ENCODE measurements at places on chromosomes 4 and X.

GRCh38 chr4:80092088-80092487, 19.1 kb upstream of the ANTXR2 start:
- H3K4me1 ChIP-seq: no peaks in the 10 kb centered on the region
- H3K27ac ChIP-seq: no peak overlapping the region
- H3K27me3 ChIP-seq: no peaks in the 10 kb centered on the region

DNA sequence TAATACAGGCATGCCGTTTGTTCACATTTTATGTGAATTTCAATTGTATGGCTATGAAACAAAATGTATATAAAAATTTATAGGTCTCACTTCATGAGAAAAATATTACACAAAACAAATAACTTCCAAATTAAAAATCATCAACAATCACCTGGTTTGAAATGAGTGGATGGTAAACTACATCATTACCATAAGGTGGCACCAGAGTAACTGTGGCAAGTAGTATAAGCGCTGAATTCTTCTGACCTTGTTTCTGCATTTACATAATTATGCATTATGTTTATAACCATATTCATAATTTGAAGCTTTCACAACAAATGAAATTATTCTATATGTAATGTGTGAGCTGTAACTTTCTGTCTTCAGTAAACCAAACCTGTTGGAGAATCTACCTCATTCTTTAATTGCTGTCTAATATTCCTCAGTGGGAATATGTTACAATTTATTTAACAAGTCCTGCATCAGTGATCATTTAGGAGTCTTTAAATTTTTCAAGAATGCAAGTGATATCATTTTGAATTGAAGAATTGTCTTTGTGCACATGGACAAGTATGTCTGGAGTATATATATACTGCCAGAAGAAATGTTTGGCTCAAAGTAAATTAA, 55.2 kb downstream of the MMRN1 start:
- no peak overlapping the region for H3K4me3 ChIP-seq
- no peaks in the 10 kb centered on the region for H3K36me3 ChIP-seq
- no peaks in the 10 kb centered on the region for H3K27me3 ChIP-seq
- no peaks in the 10 kb centered on the region for H3K4me1 ChIP-seq

- no peaks in the 10 kb centered on the region for H3K36me3 ChIP-seq
- DNase-seq: no peak
- H3K27ac ChIP-seq: no peak overlapping the region
- no peaks in the 10 kb centered on the region for H3K27me3 ChIP-seq
- no peaks in the 10 kb centered on the region for H3K4me1 ChIP-seq
Observed at GRCh38 chr4:111572470-111572869, 572.8 kb upstream of the FAM241A start.

GRCh38 chr4:42817913-42818312, 74.6 kb upstream of the GRXCR1 start:
- no peak overlapping the region for H3K27ac ChIP-seq
- DNase-seq: no peak
- H3K4me3 ChIP-seq: no peak overlapping the region
- peaks cover 3% of the 10 kb centered on the region for H3K27me3 ChIP-seq
- H3K4me1 ChIP-seq: no peaks in the 10 kb centered on the region

- no peaks in the 10 kb centered on the region for H3K4me1 ChIP-seq
- no peak overlapping the region for H3K27ac ChIP-seq
Observed at GRCh38 chr4:45423896-45424295, 697.5 kb upstream of the GNPDA2 start.

DNA sequence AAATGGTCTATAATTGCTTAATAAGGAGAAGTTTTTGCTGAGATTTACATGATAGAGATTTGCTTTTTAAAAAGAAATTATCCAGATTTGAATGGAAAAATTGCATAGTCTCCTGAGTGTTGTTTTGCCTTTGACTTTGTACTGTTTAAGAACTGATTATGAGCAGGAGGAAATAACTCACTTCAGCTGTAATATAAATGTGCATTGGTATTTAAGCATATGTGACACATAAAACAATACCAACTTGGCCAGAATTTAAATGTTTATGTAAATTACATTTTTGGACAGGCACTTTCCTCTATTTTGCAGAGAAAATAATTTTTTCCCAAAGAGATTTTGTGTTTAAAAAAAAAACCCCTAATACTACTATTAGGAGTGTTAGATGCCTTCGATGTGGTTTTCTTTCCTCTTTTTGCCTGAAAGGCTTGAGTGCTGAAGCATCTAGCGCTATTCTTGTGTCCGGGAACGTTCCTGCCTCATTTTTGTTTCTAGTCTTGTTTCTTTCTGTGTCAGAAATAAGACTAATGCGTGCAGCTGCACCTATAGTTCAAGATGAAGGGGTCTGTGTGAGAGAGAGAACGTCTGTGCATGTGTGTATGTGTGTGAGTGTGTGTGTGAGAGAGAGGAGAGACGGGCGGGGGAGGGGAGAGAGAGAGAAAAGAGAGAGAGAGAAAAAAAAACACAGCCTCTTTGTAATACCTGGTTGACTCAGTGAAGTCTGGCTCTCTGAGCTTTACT, 60.8 kb downstream of the TBL1X start:
- peaks cover 4% of the 10 kb centered on the region for H3K4me1 ChIP-seq
- no peak overlapping the region for H3K27ac ChIP-seq
- H3K27me3 ChIP-seq: no peaks in the 10 kb centered on the region
- H3K36me3 ChIP-seq: no peaks in the 10 kb centered on the region

DNA sequence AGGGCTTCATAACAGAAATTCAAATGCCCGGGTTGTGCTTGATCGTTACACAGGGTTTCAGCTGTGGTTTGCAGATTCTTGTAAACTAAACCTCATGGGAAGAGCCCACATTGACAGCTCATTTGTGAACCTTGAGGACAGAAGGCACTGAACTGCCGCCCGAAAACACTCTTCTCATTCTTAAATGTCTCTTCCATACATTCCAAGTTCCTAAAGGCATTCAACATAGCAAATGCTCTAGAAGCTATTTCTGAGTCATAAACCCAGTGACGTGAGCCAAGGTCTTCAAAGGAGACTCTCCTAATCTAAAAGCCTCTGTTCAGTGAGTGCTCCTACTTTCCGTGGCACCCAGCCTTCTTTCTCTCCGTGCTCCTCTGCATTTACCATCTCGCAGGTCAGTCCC, 737.8 kb upstream of the FRG1 start:
- H3K4me3 ChIP-seq: no peak overlapping the region
- no peaks in the 10 kb centered on the region for H3K4me1 ChIP-seq
- no peak overlapping the region for H3K27ac ChIP-seq
- no peak for DNase-seq
- H3K36me3 ChIP-seq: no peaks in the 10 kb centered on the region

DNA sequence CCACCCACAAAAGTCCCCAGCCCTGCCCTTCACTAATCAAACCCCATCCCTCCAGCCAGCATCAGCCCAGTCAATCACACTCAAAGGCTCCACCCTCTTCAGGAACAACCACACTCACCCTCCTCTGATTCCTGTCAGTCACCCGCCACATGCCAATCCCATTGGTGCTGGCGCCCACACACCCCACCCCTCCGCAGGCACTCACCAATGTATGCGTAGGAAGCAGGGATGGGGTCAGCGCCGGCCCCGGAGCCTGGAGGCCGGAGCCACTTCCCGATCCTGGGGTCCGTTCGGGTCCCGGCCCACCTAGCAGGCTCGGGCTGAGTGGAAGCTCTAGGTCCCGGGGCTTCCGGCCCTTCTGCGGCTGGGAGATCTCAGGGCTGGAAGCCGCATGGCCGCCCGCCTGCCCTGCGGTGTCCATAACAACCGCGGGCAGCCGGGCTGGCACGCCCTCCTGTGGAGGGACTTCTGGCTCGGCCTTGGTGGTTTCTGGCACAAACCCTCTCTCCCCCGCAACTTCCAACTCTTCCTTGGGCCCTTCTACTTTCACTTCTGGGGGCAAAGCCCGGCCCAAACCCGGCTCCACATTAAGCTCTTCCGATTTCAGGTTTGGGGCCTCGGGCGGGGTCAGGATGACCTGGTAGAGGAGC, 7.9 kb upstream of the CFP start:
- no peaks in the 10 kb centered on the region for H3K4me1 ChIP-seq
- no peaks in the 10 kb centered on the region for H3K27me3 ChIP-seq
- H3K4me3 ChIP-seq: no peak overlapping the region
- no peak overlapping the region for H3K27ac ChIP-seq
- H3K36me3 ChIP-seq: peaks cover 18% of the 10 kb centered on the region

DNA sequence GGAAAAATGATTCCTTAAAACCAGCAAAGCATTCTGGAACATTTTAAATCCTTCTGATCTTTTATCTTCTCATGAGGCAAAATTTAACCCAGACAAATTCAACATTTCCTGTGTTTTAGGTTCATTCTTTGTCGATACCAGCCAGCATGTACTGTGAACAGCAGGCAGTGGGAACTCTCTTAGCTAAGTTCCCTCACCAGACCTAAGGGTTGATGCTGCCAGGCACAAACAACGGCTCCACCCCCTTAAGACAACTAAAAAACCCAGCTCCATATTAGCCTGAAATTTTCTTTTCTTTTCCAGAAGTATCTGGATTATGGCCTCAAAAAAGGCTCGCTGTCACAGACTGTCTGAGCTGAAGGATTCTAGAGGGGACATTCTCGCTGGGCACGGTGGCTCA, 2.4 kb upstream of the RBM47 start:
- H3K4me3 ChIP-seq: no peak overlapping the region
- peaks cover 18% of the 10 kb centered on the region for H3K4me1 ChIP-seq
- DNase-seq: no peak
- H3K27ac ChIP-seq: no peak overlapping the region
- no peaks in the 10 kb centered on the region for H3K36me3 ChIP-seq

GRCh38 chrX:107826238-107827029, 768 bp downstream of the MID2 start:
- no peaks in the 10 kb centered on the region for H3K36me3 ChIP-seq
- no peaks in the 10 kb centered on the region for H3K4me1 ChIP-seq
- no peak for DNase-seq

DNA sequence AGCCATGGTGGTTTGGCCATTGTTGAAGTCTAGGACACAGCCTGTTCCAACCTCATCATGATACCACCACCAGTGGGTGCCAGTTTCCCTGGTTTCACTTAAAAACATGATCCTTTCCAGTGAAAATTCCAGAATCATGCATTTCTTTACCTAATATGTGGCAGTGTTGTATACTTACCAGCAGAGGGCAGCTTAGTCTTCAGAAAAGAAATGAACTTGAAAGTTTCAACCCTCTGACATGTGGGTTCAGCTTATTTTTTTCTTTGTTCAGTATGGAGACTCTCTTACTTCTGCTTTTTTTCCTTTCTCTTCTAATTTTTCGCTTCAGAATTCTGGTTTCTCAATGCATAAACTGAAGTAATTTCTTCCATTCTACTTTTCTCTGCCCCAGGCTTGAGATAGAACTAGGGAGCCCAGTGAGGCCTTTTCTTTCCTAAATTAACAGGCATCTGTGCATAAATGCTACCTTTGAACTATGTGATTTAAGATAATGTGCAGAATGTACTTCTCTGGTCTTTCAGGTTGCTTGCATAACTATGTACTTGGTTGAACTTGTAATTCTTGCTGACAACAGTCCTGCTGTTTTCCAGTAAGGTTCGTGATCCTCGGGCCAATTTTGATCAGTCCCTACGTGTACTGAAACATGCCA, 10.7 kb downstream of the LIAS start:
- peaks cover 76% of the 10 kb centered on the region for H3K36me3 ChIP-seq
- H3K27ac ChIP-seq: no peak overlapping the region
- no peaks in the 10 kb centered on the region for H3K27me3 ChIP-seq
- H3K4me1 ChIP-seq: no peaks in the 10 kb centered on the region

GRCh38 chr4:163588532-163588931, 94.0 kb downstream of the TMA16 start:
- H3K36me3 ChIP-seq: no peaks in the 10 kb centered on the region
- H3K27me3 ChIP-seq: no peaks in the 10 kb centered on the region
- no peak overlapping the region for H3K27ac ChIP-seq
- H3K4me3 ChIP-seq: no peak overlapping the region
- H3K4me1 ChIP-seq: no peaks in the 10 kb centered on the region

GRCh38 chr4:55553441-55554201, 6.9 kb upstream of the CLOCK start:
- peaks cover 15% of the 10 kb centered on the region for H3K4me1 ChIP-seq
- DNase-seq: no peak
- no peak overlapping the region for H3K4me3 ChIP-seq
- no peak overlapping the region for H3K27ac ChIP-seq
- H3K36me3 ChIP-seq: no peaks in the 10 kb centered on the region
- H3K27me3 ChIP-seq: no peaks in the 10 kb centered on the region

DNA sequence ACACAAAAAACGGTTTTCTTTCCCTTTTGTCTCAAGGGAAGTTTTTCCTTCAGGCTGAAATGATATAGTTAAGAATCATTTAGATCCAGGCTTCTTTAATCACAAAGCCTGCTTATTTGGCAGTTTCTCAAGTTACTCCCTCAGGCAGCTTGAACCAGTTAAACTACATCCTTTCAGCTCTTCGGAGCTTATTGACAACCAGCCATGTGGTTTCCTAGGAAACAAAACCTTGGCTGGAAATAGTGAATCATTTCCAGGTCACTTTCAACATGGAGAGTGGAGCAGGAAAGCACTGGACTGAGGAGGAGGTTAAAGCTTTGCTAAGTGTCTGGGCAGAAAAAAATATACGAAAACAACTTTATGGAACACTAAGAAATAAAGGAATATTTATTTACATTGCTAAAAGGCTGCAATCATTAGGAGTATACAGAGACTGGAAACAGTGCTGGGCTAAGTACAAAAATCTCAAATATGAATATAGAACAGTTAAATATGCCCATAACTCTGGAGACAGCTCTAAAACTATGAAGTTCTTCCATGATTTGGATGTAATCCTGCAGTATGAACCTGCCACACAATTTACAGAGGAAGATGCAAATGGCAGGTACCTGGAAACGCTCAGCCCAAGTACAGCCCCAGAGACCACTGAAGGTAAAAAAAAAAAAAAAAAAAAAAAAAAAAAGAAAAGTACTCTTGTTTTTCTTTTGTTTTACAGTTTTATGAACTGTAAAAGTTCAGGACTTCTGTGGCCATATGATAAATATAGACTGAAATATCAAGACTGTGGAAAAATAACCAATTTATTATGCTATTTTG, 23.2 kb upstream of the AASDH start:
- no peak for DNase-seq
- H3K27ac ChIP-seq: peak overlapping the region; percentile 58
- peaks cover 23% of the 10 kb centered on the region for H3K36me3 ChIP-seq
- H3K27me3 ChIP-seq: no peaks in the 10 kb centered on the region
- peaks cover 14% of the 10 kb centered on the region for H3K4me1 ChIP-seq

DNA sequence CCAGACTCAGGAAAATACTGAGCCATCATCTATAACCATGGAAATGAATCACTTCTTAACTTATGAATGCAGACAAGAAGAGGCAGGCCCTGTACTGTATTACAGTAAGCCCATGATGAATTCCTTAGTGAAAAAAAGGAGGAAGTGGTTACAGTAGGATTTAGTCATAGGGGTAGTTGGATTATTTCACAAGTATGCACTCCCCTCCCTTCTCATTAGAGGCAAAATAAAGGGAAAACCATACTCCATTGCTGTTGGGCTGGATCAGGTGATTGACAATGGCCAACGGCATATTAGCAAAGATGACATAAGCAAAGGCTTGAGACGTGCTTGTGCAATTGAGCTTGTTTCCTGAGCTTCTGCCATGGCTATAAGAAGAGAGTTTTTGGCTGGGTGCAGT, 181.1 kb upstream of the PRPS2 start:
- DNase-seq: no peak
- peak overlapping the region; percentile 94 for H3K27ac ChIP-seq
- no peaks in the 10 kb centered on the region for H3K27me3 ChIP-seq
- H3K4me3 ChIP-seq: no peak overlapping the region
- no peaks in the 10 kb centered on the region for H3K36me3 ChIP-seq

GRCh38 chrX:2707334-2707760, 16.3 kb downstream of the CD99 start:
- no peak overlapping the region for H3K4me3 ChIP-seq
- H3K4me1 ChIP-seq: peaks cover 81% of the 10 kb centered on the region
- H3K36me3 ChIP-seq: peaks cover 29% of the 10 kb centered on the region
- H3K27me3 ChIP-seq: no peaks in the 10 kb centered on the region

- H3K4me1 ChIP-seq: no peaks in the 10 kb centered on the region
- no peaks in the 10 kb centered on the region for H3K36me3 ChIP-seq
- no peak for DNase-seq
- no peaks in the 10 kb centered on the region for H3K27me3 ChIP-seq
Observed at GRCh38 chr4:144183165-144183564, 42.6 kb upstream of the GYPA start.
